Stimulated activated CD8-positive, alpha-beta memory T cell treated with anti-CD3 and anti-CD28 coated beads, Interleukin-2, amount 100 ng/mL, for 1 hour (primary cell): ENCODE measurements at places on chromosomes 5 and 9.

GRCh38 chr5:95838001-95838520 lies 15.5 kb upstream of the GLRX start:
- DNase-seq: no peak

GRCh38 chr5:158525663-158526062 lies 574.1 kb downstream of the EBF1 start:
- no peak for DNase-seq

DNA sequence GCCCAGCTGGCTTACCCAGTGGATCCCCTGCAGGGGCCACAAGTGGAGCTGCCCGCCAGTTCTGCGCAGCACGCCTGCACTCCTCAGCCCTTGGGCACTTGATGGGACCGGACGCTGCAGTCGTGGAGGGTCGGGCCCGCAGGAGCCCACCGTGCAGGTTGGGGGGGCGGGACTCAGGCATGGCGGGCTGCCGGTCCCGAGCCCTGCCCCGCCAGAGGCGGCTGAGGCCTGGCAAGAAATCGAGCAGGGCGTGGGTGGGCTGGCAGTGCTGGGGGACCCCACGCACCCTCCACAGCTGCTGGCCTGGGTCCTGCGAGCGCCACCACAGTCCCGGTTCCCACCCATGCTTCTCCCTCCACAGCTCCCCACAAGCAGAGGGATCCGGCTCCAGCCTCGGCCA lies 19.2 kb upstream of the BTNL3 start:
- no peak for DNase-seq

GRCh38 chr9:14769230-14769571 lies 46.7 kb upstream of the CER1 start:
- DNase-seq: no peak

DNA sequence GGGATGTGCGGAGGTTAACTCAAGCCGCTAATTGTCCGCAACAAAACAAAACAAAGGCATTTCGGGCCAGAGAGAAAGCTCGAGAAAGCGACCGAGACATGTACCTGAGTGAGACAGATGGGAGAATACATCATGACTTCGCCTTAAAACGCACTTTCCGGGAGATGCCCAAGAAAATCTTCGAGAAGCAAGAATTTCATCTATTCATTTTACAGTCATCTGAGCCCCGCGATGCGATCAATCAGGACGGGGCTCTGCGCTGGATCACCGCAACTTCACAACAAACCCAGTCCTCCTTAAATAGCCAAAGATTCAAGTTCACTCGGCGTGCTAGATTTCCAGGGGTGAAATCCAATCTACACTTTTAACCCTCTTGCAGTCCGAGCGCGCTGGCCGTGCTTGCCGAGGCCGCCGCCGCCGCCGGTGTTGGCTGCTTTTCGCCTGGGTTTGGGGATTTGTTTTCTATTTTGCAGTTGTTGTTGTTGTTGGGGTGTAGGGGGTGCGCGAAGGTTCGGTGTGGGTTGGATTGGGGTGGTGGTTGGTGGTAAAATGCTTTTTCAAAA lies 482 bp downstream of the NFIB start:
- DNase-seq: no peak

DNA sequence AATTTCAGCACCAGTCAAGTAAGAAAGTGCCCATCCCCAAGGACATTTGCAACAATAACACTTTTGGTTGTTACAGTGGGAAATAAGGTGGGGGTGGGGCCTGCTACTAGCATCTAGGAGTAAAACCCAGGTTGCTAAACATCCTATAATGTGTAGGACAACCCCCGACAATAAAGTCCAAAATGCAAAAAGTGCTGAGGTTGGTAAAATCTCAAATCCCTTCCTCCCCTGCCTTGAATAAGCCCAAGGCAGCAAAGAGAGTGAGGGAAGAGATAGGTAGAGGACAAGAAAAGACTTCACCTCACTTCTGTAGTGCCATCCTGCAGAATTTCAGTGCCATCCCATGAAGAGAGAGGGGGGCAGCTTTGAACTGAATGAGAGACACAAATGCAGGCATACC lies 117.5 kb upstream of the NIPBL start:
- no peak for DNase-seq

DNA sequence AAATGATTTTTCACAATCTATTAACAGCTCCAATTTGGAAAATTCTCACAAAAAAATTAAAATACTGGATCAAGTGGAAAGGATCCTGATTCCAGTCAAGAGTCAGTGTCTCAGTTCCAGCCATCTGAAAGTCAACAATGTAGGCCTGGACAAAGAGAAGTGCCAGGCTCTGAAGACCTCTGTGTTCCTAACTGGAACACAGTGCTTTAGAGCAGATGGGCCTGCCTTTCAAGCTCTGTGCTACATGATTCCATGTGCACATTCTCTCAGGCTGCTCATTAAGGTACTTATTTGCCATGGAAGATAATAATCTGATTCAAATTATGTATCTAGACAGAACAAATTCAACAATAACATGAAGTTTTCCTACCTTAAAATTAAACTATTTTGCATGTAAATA lies 30.2 kb upstream of the ALDH1A1 start:
- no peak for DNase-seq

DNA sequence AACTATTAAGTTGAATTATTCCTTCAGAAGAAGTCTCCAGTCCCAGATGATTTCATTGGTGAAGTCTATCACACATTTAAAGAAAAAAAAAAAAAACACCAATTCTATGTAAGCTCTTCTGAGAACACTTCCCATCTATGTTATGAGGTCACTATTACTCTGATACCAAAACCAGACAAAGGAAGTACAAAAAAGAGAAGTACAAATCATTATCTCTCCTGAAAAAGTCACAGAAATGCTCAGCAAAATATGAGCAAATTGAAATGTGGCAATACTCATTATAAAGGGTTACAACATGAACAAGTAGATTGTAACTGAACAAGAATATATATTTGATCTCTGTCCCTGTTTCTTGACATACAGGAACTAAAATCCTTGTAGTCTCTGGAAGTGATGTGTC lies 280.4 kb downstream of the TLE1 start:
- no peak for DNase-seq
